CD4-positive, alpha-beta T cell (primary cell): ENCODE measurements at places on chromosomes 6 and 20.

- no peak for DNase-seq
These were observed 32.2 kb upstream of the VGLL2 start for GRCh38 chr6:117233145-117233544.

GRCh38 chr6:118356686-118357085 lies 191.4 kb upstream of the PLN start:
- no peak for DNase-seq

GRCh38 chr6:72894091-72894490 lies 272.2 kb downstream of the KCNQ5 start:
- no peak for DNase-seq

DNA sequence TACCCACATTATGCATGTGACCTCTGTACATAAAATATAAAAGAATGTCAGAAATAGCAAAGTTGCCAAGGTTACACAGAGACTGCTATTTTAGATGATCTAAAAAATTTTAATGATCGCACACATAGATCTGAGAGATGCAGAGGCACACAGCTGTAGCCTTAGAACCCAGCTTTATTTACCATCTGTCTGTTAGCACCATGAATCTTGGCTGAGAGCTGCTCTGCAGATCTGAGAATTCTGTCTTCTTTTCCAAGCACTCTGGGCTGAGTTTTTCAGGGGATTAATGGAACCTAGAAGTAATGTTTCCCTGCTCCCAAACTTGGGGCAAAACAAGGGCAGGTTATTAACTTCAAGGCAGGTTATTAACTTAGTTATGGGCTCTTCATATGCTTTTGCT lies 248.7 kb upstream of the JAG1 start:
- DNase-seq: no peak

- no peak for DNase-seq
These were observed 191.3 kb downstream of the MTFR2 start for GRCh38 chr6:136058852-136059251.

- no peak for DNase-seq
These were observed 9.5 kb downstream of the TBC1D7 start for GRCh38 chr6:13318821-13319220.

- peak; percentile 19 for DNase-seq
These were observed 73.1 kb downstream of the OR2B2 start for GRCh38 chr6:27838945-27839625.

GRCh38 chr6:40185486-40185885 lies 251.2 kb upstream of the MOCS1 start:
- DNase-seq: no peak

DNA sequence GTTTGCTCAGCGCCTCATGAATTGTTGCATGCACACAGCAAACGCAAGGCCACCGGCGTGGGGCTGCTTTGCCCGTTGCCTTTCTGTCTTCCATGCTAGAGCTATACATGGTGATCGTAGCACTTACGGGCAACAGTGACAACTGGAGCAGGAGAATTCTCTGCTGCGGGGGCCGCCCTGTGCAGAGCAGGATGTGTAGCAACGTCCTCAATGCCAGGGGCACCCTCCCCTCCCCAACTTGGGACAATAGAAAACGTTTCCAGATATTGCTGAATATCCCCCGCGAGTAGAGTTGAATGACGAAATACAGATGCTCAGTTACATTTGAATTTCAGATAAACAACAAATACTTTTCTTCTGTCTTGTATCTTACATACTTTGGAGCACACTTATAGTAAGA lies 198.7 kb downstream of the TFAP2C start:
- DNase-seq: no peak

GRCh38 chr6:149852180-149852579 lies 12.0 kb downstream of the LRP11 start:
- no peak for DNase-seq

GRCh38 chr6:88380618-88381288 lies 214.6 kb upstream of the CNR1 start:
- no peak for DNase-seq

DNA sequence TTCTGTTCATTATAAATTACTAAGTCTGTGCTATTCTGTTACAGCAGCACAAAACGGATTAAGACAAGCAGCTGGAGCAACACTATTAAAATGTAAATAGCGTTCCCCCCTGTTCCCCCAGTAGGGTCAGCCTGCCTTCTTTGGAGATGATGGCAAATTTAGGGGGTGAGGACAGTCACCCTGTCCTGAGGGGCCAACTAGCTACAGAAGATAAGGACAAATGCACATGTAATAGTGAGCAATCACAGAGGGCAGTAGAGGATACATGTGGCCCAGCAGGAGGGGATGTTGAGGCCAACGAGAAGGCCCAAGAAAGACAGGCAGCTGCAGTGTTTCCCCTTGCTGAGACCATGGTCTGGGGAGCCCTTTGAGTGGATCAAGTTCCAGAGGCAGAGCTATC lies 266.7 kb upstream of the CDYL start:
- DNase-seq: no peak

GRCh38 chr6:136335736-136336363 lies 46.2 kb upstream of the BCLAF1 start:
- no peak for DNase-seq

DNA sequence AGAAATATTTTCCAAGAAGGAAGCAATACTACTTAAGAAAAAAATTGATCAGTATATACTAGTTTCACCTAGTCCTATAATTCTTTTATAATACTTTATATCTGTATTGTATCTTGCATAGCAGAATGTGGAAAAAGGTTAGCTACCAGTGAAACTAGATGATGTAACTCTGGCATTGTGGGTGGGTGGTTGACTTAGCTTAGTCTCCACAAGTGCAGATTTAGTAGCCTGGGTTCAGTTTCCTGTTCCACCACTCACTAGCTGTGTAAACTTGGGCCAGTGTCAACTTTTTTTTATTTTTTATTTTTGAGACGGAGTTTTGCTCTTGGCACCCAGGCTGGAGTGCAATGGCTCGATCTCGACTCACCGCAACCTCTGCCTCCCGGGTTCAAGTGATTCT lies 2.0 kb downstream of the MUC21 start:
- DNase-seq: no peak

DNA sequence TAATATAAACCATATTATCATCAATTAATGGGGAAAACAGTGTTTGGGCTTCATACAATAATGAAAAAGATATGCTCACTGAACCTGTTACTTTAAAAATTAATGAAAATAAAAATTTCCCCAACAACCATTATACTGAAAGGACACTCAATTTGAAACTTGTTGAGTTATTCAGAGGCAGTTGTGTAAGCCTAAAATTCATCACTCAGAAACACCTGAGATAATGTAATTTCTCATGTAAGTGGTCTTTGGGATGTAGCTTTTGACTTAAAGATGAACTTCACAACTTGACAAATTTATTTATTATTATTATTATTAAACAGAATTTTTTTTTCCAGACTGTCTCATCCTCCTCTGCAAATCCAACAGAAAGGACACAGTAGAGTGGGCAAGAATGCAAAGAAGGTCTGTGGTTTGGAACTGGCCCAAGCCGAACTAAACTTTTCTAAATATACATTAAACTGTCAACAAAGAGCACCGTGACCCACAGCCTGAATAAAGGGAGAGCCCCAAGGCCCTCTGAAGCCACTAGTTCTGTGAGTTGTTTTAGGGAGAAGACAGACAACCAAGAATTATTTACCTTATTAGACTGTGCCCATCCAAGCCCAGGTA lies 32.2 kb upstream of the HEY2 start:
- DNase-seq: no peak

DNA sequence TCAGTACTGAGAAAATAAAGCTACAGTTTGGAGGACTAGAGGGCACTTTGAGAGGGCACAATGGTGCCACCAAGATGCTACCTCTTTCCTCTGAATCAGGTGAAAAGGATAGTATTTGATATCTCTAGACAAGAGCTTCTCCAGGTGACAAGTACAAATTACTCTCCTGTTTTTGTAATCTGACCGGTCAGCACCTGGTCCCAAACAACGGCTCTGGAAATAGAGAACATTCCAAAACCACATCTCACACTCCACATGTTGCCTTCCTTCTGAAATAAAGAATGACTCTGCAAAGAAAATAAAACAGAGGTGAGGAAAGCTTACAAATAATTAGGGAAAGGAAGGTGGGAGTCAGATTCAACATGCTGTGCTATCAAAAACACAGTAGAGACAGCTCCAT lies 51.3 kb upstream of the CITED2 start:
- no peak for DNase-seq

DNA sequence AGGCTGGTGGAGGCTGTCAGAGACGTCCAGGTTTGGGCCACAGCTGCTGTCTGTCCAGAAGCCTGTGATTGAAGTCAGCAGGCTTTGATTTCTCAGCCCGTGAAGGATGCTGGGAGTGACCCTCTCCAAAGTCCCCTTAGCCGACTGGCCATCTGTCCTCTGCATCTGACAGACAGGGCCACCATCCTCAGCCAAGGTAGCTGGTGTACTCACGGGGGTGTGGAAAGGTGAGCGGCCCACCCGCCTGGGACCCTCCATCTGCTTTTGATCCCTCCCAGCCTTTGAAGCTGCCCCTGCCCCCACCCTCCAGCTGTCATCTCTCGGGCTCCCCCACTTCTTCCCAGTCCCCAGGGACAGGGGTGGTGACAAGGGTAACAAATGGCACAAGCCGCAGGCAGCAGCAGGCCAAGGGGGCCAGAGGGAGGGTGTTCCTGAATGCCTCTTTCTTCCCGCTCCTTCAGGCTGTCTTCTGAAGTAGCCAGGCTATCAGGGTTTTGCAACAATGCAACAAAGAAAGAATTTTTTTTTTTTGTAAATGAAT lies 84.4 kb downstream of the EYA2 start:
- no peak for DNase-seq

GRCh38 chr20:57919049-57919448 lies 209.2 kb upstream of the PMEPA1 start:
- DNase-seq: no peak

DNA sequence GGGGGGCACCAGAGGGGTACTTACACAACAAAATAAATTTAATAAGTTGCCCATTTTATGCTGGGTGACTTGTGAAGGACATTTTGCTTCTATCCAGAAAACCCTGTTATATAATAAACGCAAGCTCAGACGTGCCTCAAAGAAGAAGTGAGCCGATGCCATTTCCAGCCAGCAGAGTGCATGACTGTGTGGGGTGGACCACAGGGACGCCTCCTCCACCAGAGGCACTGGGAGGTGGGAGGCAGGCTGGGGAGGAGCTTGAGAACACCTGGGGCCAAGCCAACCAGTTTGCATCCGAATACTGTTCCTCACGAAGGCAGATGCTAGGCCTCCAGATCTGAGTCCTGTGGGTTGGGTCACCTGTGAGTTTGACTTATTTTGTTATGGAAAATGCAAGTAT lies 363.8 kb downstream of the RNGTT start:
- no peak for DNase-seq

GRCh38 chr6:33488339-33488738 lies 34.0 kb downstream of the ZBTB9 start:
- no peak for DNase-seq

- no peak for DNase-seq
These were observed 43.3 kb upstream of the CTAGE9 start for GRCh38 chr6:131754088-131754487.

- DNase-seq: no peak
These were observed 21.3 kb downstream of the LMBRD1 start for GRCh38 chr6:69775585-69775849.

DNA sequence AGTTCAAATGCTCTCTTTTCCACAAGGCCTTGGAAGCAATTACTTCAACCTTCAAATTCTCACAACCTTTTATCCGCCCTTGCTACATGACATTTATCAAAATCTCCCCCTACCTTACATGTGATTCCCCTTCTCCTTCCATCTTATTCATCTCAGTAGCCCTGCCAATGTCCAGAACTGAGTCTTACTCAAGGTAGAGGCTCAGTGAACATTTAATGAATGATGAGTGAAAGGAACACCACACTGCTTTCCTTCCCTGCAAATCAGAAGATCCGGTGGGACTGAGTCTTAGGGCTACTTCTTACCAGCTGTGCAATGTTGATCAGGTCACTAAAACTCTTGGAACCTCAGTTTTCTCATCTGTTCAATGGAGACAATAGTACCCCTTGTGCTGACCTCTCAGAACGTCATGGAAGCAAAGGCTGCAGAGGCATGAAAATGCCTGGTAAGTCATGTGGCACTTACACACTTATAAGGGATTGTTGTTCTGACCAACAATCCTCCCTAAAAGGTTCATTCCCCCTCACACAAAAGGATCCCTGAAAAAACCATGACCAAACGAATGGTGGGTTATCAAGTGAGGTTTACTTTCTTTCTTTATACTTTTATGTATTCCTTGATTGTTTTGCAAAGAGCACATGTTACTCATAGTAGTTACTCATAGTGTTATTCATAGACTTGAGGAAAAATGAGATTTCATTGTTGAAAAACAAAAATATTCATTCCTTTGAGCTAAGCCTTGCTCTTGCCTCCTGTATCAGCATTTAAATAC lies 6.5 kb downstream of the MDGA1 start:
- DNase-seq: no peak

DNA sequence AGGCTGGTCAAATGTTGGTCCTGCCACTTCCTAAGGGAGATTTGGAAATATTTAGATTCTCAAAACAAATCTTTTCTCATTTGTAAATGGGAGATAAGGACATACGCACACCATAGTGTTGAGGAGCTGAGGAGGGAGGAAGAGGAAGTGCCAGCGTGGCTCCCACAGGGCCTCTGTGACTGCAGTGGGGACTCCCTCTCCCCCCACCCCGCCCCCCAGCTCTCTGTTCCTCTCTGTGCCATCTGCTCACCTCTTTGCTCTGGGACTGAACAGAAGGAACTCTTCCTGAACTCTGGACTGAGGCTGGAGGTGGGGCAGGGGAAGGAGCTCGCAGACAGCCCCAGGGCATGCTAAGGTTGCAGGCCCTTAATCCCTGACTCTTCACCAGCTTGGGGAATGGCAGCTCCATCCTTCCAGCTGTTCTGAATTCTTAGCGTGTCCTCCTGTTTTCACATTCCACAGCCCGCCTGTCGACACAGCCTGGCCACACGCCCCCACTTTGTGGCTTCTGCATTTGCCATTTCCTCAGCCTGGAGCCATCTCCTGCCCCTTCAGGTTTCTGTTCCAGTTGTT lies 11.4 kb downstream of the DDX27 start:
- DNase-seq: no peak

GRCh38 chr6:85421972-85422371 lies 27.9 kb upstream of the NT5E start:
- DNase-seq: no peak

DNA sequence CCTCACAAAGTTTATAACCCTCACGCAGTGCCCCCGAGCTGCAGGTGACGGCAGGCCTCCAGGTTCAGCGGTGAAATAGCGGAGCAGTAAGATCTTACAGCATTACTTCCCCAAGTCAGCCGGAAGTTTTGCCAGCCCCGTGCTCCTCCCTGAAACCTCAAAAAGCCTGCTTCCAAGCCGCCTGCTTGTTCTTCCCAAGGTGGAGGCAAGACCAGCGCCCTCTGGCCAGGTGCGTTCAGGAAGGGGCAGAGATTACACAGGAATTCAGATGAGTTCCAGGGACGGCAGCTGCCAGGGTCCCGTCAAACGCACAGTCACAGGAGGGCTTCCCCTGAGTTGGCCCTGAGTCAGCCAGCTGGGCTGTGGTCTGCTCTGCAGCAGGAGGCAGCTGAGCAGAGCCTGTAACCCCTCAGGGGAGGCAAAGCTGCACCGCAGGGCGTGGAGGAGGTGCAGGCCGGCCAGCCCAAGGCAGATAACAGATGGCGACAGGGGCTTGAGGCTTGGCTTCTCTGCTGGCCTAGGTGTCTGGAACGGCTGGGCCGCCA lies 124.1 kb upstream of the RPS6KA2 start:
- peak; percentile 31 for DNase-seq

GRCh38 chr20:35252037-35252461 lies 25.6 kb downstream of the MMP24 start:
- no peak for DNase-seq
